ENCODE measurements at places on chromosomes 7 and 10.

- DNase-seq = no peak
Observed at GRCh38 chr7:104275900-104276299, 52.5 kb upstream of the LHFPL3 start.

GRCh38 chr10:63681993-63682697 is 160.9 kb downstream of the REEP3 start:
- peak; percentile 99 for DNase-seq

- DNase-seq = no peak
Observed at GRCh38 chr7:35454575-35455385, 200.9 kb upstream of the TBX20 start.

- no peak for DNase-seq
Observed at GRCh38 chr10:86434656-86435055, 68.1 kb upstream of the GRID1 start.

- DNase-seq = no peak
Observed at GRCh38 chr7:80830584-80831285, 88.1 kb downstream of the SEMA3C start.

DNA sequence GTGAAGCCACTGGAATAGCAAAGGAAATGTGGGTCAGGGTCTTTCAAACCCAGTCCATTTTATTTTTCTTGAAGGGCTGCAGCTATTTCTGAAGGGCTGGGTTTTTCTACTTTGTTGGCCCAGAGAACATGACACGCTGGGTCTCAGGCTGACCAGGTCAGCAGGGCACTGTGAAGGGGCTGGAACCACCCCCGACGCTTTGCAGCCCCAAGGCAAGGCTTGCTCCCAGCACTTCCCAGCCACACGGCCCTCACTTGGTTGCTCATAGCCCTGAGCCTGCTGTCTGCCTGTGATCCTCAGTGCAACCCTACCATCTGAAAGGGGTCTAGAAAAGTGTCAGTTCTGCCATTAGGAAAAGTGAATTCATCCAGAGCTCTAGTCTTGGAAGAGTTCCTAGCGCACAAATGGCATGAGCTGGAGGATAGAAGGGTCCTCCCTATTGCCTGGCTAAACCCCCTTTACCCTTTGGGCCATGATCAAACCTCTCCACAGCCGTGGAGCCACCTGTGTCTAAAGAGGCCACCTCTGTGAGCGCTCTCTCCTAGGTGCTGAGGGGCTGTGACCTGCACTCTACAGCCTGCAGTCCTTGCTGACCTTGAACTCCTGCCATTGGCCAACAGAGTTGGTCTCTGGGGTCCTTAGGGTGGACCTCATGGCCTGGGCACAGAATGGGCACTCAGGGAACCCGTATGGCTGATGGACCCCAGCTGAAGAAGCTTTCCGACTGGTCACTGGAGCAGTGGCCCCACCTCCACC is 132.0 kb downstream of the RGS10 start:
- DNase-seq = no peak

DNA sequence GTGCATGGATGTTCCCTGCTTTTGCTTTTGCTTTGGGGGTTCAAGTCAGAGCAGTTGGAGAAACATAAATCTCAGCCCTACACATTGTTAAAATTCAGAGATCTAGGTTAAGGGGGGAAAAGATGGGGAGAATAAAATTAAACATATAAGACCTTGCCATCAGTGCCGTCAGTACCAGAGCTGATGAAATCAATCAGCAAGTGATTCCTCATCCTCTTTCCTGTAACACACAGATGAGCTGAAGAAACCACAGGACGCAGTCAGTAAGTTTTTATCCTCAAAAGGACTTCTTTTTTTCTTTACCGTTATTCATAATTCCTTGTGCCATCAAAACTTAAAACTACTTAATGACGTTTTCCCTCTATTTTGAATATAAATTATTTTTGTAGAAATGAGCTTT is 5.9 kb downstream of the HECW1 start:
- DNase-seq = no peak

GRCh38 chr10:123997486-123998196 is 95.8 kb downstream of the CHST15 start:
- DNase-seq = peak; percentile 99

DNA sequence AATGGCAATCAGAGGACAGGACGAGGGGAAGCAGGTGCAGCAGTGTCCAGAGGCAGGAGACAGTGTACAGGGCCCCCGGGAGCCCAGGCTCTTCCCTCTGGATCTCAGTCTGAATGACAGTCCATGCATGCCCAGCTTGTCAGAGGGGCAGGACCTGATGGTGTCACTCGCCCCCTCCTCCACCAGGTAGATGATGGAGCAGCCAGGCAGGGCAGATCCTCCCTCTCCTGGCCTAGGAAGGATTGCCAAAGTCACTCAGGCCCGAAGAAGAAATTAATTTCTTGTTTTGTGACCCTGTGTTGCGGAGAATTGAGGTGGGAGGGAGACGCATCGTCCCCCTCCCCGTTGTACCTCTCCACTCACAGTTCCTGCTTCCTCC is 4.0 kb downstream of the VSTM4 start:
- DNase-seq = no peak

- DNase-seq = no peak
Observed at GRCh38 chr10:124722798-124723783, 21.1 kb downstream of the FAM53B start.

DNA sequence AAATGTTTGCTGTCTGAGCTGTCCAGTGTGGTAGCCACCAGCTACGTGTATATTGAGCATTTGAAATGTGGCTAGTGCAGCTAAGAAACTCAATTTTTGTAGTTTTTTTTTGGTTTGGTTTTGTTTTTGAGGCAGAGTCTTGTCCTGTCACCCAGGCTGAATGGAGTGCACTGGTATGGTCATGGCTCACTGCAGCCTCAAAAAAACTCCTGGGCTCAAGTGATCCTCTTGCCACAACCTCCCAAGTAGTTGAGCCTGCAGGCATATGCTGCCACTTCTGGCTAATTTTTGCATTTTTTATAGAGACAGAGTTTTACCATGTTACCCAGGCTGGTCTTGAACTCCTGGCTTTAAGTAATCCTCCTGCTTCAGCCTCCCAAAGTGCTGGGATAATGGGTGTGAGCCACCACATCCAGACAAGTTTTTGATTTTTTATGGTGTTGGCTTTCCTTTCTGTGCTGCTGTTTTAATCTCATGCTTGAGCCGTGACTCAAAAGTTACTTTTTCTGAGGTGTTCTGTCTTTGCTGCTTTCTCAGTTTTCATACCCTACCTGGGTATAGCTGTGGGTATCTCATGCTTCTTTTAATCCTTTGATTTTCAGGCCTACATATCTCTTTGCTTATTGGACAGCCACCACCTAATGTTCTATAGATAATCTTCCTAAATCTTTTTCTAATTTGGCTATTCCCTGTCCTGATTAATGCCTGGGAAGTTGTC is 16.0 kb downstream of the WAC start:
- DNase-seq = no peak

DNA sequence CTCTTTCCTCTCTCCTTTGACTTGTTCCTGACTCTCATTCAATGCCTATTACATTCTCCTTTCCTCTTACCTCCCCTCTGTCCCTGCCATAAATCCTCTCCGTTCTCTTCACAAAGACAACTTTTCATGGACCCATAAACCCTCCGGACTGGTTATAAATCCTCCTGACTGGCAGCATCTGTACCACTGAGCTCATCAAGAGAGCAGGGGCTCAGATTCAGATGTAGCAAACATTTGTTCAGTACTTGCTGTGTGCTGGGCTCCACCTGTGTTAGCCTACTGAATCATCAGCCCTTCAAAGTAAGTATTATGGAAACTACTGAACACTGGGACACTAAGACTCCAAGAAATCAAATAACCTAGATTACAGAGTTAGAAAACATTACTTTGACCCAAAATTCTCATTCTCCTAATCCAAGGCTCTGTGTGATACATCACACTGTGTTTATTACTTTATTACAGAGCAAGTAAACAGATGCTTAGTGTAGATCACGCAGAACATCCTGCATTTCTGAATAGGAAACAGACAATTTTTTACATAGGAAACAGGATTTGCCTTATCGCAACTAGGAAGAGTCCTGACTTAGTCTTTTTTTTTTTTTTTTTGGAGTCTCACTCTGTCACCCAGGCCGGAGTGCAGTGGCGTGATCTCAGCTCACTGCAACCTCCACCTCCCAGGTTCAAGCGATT is 108.6 kb upstream of the PDE1C start:
- DNase-seq = no peak

DNA sequence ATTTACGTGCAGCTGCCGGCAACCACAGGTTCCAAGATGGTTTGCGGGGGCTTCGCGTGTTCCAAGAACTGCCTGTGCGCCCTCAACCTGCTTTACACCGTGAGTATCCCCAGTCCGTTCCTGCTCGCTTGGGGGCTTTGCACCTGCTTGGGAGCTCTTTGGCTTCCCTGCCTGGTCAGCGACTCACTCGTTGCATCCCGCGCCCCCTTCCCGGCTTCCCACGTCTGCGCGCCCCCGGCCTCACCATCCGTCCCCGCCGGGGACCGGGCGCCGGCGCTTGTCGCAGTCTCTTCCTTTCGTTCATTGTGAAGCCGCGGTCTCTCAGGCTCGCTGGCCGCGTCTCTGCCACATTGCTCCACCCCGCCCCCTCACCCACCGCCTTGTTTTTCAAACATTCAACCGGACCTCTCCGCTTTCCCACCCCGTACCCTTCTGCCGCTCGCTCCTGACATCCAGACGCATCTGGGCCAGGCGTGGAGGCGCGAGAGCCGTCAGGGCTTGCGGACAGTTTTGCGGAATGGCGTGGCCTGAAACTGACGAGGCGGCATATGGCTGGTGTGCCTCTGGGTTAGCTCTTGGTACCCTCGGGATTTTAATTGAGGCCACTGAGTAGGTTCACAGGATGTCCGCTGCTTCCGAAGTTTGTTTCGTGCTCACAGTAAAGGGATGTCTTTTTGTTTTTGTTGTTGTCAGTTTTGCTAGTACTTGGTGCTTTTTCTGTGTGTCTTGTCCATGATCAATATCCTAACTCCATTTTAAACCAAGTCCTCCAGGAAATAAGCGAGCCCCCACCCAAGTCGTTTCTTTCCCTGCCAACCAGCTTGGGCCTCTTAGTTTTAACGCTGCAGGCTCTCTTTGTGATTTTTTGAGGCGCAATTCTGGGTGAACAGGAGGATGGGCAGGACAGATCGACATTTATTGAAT is 639 bp downstream of the TSPAN13 start:
- no peak for DNase-seq

DNA sequence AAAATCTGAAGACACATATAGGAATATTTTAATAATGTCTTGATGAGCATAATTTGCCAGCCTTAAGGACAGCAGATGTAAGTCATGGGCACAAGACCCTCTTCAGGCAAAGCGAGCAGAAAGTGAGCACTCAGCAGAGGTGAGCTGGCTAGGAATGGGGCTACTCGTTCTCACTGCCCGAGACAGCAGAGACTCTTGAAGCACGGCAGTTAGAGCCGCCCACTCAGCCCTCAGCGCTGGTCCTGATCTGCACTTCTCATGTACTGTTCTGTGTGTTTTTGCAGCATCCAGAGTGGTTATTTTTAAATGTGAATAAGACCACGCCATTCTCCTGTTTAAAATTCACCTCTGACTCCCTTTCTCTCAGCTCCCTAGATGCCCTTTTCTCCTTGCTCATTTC is 65.3 kb downstream of the GFRA1 start:
- no peak for DNase-seq

DNA sequence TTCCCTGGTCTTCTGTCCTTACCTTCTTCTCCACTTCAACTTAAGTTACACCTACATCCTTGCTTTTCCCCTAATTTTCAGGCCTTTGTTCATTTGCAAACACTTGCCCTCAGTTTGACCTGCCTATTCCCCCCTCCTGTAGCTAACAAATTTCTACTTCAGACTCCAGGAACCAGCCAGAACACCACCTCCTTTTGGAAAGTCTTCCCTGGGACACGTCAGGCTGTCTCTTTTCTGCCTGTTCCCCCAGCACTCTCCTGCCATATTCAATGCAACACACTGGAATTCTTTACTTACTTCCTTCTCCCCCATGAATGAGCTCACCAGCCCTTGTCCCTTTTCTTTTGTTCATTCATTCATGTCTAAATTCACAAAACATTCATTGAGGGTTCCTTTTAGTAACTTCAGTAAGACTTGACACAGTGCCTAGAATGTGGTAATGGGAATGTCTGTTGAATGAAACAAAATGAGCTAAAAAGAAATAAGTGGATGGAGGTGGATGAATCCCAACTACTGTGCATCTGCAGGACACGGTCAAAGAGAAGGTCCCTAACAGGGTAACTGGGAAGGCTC is 478.0 kb downstream of the KCNMA1 start:
- no peak for DNase-seq

DNA sequence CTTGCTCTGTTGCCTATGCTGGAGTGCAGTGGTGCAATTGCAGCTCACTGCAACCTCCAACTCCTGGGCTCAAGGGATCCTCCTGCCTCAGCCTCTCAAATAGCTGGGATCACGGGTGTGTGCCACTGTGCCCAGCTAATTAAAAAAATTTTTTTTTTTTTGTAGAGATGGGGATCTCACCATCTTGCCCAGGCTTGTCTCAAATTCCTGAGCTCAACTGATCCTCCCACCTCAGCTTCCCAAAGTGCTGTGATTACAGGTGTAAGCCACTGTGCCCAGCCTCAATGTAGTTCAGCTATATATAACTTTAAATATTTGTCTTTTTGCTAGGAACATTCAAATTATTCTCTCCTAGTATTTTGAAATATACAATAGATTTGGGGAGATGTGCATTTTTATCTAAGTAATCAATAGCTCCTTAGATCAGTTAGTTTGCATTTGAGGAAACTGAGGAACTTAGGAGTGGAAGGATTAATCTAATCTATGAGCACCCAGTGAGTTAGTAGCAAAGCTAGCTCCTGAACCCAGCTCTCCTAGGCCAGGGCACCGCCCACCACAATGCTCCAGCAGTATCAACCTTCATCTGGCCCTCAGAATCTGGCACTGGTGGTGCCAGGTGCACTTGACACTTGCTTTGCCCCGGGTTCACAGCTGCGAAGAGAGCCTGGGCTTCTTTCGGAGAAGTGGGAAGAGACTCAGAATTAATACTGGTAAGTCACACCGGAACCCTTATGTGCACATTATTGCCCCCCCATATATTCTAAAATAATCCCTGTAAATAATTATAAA is 5.9 kb upstream of the LRMDA start:
- DNase-seq = no peak

- DNase-seq = peak; percentile 99
Observed at GRCh38 chr7:101729241-101729883, 88.1 kb upstream of the CUX1 start.

DNA sequence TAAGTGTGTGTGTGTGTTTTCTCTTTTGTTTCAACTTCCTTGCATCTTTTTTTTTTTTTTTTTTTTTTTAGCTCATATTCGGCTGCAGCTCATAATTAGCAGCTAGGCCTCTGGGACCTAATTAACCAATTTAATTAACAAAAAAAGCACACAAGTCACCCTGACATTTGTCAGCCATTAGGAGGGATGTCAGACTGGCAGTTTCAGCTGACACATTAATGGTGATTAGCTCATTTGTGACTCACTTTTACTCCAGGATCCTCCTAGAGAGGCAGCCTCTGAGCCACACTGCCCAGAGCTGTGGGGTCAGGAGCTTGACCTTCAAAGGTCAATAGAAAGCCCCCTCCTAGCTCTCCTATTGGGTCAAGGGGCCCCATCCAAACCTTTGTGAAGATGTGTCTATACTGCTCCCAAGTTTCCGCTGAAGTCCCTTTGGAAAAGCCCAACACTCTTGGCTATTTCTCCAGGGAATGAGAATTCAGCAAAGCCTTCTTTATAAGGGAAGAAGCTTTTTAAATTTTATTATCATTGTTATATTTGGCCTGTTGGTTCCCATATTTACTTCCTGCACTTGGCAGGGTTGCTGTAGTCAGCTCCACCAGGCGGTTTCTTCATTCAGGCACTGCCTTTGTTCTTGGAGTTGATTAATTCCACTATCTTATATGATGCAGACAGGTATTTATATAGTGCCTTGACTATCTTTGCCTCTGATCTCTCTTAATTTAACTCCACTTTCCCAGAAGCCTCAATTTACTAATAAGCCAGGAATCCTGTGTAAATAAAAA is 109.5 kb upstream of the HABP2 start:
- no peak for DNase-seq

All from AG09309 (cell line).